ENCODE measurements at places on chromosomes 3 and 15.

- no peak for DNase-seq
Observed at GRCh38 chr15:47405365-47406162, 311.7 kb upstream of the SEMA6D start.

- no peak for DNase-seq
Observed at GRCh38 chr3:143595456-143596077, 252.7 kb downstream of the SLC9A9 start.

GRCh38 chr3:46669191-46669999, 24.1 kb downstream of the ALS2CL start:
- DNase-seq: no peak

GRCh38 chr15:88894819-88895767, at the start of gene HAPLN3:
TSS of gene HAPLN3 (minus strand) at chr15:88895544. CDS start at chr15:88887298, 8,246 bp downstream.
- no peak for DNase-seq

DNA sequence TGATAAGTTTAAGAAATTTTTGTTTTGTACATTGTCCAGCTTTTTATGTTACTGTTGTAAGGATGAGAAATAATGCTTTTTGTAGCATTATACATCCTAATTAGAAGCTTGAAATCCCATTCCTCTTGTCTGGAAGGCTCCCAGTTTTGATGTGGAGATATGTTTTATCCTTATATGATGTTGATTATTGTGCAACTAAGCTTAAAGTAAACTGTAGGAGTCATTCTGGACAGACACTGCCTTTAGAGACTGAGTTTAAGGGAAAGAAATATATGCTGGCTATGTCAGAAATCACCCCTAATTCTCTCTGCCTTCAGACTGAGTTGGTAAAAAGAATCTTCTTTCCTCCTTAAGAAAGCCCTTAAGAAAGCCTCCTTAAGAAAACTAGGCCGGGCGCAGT, 670.4 kb downstream of the ZPLD1 start:
- no peak for DNase-seq

DNA sequence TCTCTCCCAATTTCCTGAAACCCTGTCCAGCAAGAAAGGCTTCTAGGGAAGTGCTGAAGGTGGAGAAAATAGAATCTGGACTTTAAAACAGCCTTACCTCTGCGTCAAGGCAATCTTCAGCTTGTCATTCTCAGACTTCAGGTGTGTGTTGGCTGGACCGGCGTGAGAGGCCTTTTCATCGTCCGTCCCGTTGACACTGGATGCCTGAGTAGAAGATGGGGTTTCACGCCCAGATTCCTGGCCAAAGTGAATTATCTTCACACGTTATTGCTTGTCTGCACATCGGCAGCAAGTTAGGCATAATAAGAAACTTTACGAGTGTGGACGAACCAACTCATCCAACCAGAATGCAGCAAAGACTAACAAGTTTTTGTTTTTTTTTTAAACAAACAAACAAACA, 49.5 kb downstream of the WHAMM start:
- no peak for DNase-seq

GRCh38 chr3:174270841-174271240, 588.3 kb upstream of the NAALADL2 start:
- peak; percentile 76 for DNase-seq

DNA sequence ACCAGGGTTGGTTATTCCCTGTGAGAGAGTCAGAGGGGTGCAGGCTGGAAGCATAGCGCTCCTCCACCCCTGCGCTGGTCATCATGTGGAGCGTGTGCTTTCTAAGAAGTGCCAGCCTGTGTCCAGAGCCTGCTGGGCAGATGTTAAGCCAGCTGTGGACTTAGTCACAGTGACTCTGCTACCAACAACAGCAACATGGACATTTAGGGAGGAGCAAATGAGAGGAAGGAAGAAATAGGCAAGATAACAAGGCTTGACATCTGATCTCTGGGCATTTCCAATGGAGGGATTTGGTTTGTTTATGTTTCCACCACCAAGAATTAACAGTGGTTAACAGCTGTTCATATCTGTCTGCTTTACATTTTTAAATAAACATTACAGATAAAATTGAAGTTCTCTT, 36.4 kb upstream of the MYZAP start:
- peak; percentile 39 for DNase-seq

DNA sequence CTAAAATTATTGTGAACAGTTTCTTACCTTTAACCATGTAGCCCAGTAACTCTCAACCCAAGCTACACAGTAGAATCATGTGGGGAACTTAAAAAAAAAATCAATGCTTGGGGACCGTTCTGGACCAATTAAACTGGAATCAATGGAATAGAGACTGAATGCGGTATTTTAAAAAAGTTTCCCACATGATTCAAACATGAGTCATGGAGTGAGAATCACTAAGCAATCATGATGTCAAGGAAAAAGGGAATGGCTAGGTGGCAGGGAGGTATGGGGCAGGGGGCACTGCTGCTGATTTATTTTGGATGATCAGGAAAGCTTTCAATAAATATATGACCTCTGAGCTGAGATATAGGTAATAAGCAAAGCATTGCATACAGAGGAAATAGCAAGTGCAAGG, 250.5 kb upstream of the RORA start:
- DNase-seq: no peak

GRCh38 chr15:67091980-67092677, 26.7 kb downstream of the SMAD3 start:
- DNase-seq: no peak

- DNase-seq: no peak
Observed at GRCh38 chr3:140128217-140128616, 193.2 kb downstream of the CLSTN2 start.

DNA sequence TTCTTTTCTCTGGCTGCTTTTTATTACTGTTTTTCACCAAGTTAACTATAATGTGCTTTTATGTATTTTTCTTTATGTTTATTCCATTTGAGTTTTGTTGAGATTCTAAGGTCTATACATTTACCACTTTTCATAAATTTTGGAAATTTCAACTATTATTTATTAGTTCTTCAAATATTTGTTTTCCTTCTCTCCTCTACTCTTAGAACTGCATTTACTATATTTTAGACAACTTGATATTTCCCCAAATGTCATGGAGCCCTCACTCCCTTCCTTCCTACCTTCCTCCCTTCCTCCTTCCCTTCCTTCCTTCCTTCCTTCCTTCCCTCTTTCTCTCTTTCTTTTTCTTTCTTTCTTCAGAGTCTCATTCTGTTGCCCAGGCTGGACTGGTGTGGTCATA, 81.4 kb upstream of the TNIK start:
- no peak for DNase-seq

DNA sequence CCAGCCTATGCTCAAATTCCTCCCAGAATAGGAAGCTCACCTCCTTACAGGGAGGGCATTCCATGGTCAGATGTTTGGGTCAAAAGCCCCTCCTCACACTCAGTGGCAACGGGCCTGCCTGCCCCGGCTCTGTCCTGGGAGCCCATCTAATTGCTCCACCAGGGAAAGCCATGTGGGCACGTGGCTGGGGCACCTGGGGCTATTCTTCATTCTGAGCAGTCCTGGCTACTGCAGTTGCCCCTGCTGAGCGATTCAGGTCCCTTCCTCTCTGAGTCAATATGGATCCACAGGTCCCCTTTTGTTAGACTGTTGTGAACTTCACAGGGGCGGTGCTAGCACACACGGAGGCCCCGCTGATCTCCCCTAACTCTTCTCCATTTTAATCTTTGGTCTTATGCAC, 39.4 kb downstream of the TPRA1 start:
- no peak for DNase-seq

DNA sequence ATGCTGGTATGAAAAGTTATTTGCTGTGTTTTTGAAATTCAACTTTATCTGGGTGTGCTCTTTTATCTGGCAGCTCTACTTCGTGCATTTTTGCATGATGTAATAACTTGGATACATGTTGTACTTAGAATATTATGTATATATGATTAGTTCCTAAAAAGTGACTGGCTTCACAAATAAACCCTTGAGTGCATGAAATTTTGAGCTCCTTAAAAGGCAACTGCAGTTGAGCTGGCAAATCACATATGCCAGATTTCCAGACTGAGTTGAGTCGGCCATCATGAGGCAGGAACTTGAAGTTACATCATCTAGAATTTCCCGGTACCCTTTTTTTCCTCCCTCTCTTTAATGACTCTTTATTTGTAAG, 162.5 kb downstream of the FNDC3B start:
- peak; percentile 57 for DNase-seq

- DNase-seq: no peak
Observed at GRCh38 chr3:101512396-101512645, 691 bp downstream of the SENP7 start.

GRCh38 chr3:158272081-158272480, 162.2 kb downstream of the RSRC1 start:
- no peak for DNase-seq

DNA sequence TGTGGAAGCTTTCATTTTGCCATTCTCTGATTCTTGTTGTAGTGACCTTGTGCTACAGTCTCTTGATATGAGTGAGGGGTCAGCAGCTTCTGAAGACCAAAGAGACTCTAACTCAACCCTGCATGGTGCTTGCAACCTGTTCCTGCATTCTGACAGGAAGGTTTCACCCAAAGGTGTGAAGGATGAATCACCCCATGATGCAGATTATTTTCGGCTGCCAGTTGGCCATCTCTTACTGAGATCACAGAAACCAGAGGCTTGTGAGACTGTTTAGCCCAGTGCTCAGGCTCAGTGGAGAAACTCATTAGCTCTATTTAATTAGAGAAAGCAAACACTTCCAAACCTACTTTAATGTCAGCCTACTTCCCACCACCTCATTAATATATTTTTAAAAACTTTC, 29.2 kb upstream of the TPRG1 start:
- DNase-seq: no peak

- DNase-seq: no peak
Observed at GRCh38 chr15:45287390-45287956, 35.4 kb downstream of the SLC28A2 start.

DNA sequence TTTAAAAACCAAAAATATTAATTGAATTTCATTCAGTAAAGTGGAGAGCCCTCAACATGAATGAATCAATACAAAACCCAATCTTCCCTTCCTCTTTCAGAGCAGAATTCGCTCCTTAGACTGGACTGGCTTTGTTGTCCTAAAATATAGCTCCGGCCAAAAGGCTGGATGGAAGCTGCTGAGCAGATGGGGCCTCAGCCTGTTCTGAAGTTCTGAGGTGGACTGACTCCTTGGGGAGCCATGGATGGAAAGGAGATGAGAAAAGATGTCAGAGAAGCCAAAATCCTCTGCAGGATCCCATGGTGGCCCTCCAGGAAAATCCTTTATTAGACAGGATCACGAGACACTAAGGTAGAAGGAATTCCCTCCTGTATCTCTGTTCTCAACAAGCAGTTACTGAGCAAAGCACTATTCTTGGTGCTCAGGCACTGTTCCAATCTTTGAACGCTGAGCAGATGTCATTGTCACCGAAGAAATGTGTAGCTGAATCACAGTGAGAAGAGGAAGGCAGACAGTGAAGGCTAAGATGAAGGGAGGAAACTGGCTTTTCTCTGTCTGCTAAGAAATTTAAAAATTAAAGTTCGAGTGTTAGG, 122.0 kb downstream of the SEMA6D start:
- DNase-seq: no peak

- no peak for DNase-seq
Observed at GRCh38 chr3:80770106-80771074, 991.1 kb downstream of the GBE1 start.

DNA sequence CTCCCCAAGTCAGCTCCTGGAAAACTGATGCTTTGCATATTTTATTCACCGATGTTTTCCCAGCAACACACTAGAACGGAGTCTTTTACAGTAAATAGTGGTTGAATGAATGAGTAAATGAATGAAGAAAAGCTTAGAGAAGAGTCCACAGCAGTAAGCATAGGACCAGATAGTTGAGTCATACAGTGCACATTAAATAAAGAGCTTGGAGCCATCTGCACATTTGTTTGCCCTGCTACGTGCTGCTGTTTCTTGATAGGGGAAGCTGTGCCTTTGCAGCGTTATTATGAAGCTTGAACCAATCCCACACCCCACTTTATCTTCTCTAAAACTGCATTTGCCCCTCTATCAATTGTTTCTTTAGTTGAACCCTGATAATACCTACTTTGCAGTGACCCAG, 1.2 kb downstream of the FAM98B start:
- DNase-seq: no peak

GRCh38 chr3:197858598-197858997, 67.5 kb downstream of the LRCH3 start:
- no peak for DNase-seq

DNA sequence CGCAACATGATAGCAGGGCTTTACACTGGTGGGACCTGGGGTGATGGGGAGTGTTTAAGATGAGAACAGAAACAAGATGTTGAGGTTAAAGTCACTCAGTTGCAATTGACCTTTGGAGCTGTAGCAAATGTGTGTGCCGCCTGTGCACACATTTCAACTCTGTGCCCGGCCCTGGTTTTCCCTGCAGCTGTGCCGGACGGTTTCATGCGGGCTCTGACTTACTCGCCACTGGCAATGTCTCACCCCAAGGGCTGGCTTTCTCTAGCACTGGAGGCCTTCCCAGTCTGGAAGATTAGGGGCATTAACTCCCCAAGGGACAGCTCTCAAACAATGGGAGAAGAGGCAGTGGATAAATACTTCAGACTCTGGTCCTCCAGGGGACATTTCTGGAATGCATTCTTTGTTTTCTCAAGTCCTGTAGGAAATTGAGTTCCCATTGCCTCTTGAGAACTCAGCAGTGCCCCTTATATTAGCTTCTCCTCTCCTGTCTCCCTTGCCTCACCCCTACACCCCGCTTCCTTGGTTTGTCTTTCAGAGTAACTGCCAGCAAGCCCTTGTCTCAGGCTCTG, 152.5 kb downstream of the EDEM1 start:
- no peak for DNase-seq

- no peak for DNase-seq
Observed at GRCh38 chr3:127848131-127849129, 26.1 kb upstream of the MGLL start.

DNA sequence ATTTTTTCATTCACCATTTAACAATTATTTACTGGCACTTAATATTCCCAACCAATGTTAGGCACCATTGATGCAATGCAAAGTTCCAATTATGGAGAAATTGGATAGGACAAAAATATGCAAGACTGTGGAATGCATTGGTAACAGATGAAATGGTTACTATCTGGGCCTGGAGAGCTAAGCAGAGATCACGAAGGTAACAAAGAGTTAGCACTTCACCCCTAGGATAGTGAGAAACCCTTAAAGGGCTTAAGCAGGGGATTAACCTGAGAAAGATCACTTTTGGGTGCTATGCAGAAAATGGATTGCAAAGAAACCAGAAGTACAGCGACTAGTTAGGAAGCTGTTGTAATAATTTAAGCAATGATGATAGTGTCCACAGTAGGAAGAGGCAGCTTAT, 129.6 kb upstream of the GPR149 start:
- no peak for DNase-seq

DNA sequence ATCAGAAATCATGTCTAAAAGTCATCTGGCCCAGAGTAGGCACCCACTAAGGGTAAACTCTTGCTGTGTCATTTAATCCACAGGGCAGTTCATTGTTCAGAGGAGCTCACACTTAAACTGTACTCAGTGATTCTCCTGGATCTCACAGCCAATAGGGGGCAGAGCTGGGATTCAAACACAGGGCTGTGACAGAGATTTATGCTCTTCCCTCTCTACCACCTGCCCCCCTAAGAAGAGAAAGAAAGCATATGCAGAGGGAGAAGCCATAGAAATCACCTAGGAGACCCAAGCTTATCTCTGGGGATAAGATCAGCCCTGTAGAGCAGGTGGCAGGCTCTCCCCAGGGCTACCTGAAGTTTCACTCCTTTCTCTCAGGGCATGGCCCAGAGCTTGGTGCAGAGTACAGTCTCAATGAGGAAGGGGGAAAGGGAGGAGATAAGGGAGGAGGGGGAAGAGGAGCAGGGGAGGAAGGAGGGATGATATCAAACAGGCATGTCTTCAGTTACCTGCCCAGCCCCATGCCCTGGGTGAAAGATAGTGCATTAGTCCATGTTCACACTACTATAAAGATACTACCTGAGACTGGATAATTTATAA, 51.8 kb upstream of the ADPGK start:
- no peak for DNase-seq

GRCh38 chr3:60536420-60536819, 714.8 kb downstream of the FHIT start:
- DNase-seq: no peak
